Stimulated activated CD4-positive, alpha-beta T cell treated with anti-CD3 and anti-CD28 coated beads, Interleukin-1b, Interleukin-23, amount 100 ng/mL, for 1 hour (primary cell): ENCODE measurements at places on chromosomes 13 and 19.

GRCh38 chr13:108342369-108343289 lies 73.1 kb downstream of the TNFSF13B start:
- DNase-seq, result no peak

DNA sequence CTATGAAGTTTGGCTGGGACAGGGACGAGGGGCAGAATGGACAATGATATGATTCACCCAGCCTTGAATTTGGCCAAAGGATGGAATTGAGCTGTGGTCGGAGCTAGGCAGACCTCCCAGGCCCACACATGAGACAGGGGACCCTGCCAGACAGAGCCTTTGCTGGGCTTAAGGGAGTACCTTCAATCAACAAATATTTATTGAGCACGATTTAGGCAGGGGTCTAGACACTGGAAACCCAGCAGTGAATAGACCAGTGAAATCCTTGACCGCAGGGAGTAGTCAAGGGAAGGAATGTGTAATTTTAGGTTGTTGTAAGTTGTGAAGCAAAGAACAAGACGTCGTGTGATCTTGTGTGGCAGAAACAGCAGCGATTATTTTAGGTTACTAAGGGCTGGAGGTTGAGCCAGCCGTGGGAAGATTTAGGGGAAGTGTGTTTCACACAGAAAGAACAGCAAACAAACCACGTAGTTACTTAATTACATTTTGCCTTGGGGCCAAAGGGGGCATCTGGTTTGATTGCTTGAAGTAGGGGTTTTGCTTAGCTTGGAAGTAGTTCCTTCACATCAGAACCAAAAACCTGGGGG lies 16.9 kb upstream of the AP1M2 start:
- DNase-seq, result no peak

DNA sequence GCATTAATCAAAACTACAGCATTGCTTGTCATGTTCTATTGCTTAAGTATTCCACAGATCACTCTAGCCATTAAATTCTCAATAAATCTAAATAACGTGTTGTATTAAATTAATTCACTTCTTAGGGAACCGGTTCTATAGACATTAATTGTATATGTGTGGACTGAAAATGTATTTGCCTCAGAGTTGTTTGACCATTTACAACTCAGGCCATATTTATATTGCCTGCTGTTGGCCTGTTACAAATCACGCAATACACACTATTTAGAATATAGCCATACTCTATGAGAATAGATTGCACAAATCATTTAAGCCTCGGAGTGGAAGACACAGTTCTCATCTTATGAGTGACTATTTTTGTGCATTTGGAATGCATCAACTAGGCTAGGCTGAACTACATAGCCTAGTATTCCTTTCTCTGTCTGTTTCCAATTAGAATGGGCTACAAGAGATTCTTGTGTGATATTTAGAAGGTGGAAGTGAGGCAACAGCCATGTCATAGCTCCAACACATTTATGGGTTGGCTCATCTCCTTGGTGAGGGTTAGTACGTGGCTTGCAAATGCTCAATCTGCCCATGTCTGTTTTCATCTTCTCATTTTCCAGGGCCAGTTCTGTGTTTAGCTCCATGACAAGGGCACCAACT lies 1116.1 kb downstream of the PCDH9 start:
- DNase-seq, result no peak

DNA sequence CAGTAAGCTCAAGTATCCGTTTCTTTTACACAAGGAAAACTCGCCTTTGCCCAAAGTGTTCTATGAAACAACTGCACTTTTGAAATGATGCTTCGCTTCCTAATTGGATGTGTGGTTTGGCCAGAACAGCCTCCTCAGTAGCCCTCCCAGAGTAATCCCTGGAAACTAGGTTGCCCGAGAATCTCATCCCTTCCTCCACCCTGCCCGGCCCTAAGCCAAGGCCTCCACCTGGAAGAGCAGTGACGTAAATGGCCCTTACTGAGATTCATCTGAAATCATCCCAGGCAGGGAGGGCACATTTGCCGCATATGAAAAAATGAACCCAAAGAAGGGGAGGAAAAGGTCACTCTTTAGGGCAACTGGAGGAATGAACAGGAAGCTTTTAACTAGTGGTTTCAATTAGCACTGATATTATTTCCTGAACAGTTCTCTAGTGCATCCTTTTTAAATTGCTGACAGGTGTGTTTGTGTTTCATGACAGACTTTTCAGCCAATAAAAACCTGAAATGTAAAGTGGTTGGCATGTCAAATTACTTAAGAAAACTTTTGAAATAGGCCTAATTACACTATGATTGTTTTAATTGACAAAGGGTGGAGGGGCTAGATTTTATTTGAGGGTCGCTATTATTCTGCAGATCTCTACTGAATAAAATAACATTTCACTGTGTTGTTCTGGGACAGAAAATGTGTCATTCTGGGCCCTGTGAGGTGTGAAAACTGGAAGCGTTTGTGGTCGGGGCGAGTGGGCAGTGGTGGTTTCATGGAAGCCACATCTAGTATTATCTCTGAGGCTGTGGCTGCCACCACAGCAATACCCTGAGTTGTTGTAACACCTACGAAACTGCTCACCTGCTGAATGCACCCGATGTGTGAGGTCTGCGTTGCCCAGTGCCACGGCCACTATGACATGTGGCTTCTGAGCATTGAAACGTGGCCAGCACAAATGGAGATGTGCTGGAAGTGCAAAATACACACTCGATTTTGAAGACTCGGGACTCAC lies 112.1 kb downstream of the ZIC5 start:
- DNase-seq, result no peak

DNA sequence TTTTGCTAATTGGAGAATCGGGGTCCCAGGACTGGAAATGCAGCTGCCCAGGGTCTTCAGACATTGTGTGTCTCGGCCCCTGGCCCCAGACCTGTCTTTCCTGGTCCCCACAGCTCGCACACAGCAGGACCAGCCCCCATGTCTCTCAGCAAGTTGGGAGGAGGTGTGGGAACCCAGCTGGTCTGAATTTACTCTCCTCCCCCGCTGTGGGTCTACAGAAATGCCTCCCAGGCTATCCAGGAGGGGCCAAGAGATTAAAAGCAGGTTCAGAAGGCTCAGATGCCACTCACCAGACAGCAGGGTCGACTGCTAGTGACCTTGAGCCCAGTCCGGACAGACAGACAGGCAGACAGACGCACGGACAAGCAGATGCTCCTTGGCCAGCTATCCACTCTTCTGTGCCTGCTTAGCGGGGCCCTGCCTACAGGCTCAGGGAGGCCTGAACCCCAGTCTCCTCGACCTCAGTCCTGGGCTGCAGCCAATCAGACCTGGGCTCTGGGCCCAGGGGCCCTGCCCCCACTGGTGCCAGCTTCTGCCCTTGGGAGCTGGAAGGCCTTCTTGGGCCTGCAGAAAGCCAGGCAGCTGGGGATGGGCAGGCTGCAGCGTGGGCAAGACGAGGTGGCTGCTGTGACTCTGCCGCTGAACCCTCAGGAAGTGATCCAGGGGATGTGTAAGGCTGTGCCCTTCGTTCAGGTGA lies at the start of gene DAND5:
Gene DAND5, plus strand, starts transcription at position 285 of the 697 bp plus-strand sequence. Its CDS starts 85 bp downstream, at position 370.
- no peak for DNase-seq

- DNase-seq, result no peak
These were observed 15.1 kb downstream of the NFKBID start for GRCh38 chr19:35885225-35885738.

GRCh38 chr19:9009935-9010651 lies at the start of gene MUC16:
Gene MUC16, minus strand, starts transcription at chr19:9010409.
- no peak for DNase-seq

GRCh38 chr13:31042481-31043165 lies 110.2 kb downstream of the TEX26 start:
- DNase-seq, result no peak

DNA sequence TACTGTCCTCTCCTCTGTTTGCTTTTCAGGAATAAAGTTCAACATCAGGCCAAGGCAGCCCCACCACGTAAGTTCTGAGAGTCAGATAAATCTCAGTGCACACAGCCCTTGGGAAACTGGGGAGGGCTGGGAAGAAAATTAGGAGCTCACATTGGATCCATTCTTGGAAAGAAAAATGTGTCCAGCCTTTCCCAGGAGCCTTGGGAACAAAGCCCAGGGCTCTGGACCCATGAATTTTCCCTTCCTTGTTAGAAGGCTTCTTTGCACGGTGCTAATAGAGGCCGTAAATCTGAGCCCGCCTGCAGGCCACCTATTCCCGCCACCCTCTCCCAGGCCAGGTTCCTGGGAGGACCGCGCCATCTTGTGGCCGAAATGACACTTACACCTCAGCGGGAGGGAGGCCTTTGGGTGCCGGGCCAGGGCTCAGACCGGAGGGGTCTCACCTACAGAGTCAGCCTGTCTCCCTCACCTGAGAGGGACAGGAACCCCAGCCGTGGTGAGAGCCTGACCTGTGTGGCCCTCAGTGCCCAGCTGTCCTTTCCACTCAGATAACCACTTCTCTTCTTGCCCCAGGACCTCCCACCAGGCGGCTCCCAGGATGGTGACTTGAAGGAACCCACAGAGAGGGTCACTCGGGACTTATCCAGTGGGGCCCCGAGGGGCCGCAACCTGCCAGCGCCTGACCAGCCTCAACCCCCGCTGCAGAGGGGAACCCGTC lies 25.1 kb upstream of the KCTD15 start:
- DNase-seq, result peak; percentile 48

GRCh38 chr19:40542202-40542859 lies 34.3 kb upstream of the SHKBP1 start:
- DNase-seq, result no peak

GRCh38 chr13:32496599-32497160 lies 41.9 kb downstream of the N4BP2L2 start:
- no peak for DNase-seq
